Skin of body (tissue), 3 donors: ENCODE measurements at places on chromosomes 2 and 18.

DNA sequence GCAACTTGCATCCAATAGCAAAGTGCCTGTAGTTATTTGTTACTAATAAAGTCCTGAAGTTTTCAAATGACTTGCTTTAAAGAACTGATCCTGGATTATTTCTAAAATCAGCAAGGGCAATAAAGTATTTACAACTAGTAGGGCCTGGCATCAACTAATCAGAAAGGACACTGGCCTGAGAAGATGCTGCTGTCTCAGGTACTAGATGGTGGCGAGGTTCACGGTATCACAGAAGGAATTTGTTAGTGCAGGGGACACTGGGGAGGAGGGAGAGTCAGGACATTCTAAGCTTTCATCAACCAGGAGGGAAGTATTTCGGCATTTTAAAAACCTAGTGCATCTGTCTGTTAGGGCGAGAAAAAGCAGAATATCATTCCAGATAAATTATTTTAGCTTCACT is 440.2 kb upstream of the LYPD1 start:
- no peak for DNase-seq

- DNase-seq, result peak; percentile 71
These were observed 24.1 kb upstream of the CHRNA1 start for GRCh38 chr2:174788291-174788929.

DNA sequence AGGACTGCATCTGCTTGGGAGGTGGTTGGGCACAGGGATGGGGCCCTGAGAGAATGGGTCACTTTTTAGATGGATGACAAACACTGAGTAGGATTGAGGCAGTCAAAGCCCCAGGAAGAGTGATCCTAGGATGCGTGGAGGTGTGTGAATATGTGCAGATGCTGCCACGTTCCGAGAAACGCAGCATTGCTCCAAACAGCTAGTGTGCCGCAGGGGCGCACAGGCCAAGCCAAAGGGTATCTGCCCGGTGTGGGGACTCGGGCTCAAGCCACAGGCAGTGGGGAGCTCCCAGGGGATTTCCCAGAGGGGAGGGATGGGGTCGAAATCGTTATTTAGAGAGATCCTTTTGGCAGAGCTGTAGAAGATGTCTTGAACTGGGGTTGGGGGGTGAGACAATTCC is 274.1 kb downstream of the ALPK2 start:
- no peak for DNase-seq

DNA sequence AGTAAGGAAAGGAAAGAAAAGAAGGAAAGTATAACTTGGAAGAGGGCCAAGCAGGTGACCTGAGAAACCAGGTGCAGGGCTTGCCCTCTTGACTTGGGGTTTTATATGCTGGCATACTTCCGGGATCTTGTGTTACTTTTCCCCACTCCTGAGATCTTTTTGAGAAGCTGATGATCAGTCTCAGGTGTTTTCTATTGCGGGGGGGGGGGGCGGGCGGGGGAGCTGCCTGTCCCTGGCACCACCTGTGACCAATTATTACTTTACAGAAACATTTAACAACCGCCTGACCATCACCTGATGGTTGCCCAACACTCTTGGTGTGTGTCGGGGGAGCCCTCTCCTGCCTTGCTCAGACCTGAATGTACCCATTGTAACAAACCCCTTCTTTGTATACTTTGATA is 6.9 kb upstream of the CASP10 start:
- no peak for DNase-seq

DNA sequence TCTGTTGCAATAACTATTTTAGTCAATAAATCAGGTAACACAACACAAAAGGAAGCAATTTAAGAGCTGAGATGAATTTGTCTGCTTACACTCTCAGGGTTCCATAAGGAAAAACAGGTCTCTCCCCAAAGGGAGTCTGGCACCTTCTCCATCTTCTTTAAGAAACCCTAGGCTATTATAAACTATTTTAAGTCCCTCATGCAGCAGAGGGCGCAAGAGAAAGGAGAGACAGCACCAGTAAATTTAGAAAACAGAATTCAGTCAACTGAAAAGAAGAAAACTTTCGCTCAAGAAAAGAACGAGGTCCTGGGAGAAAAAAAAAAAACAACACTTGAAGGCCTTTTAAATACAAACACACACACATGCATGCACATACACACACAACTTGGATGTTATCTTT is 19.1 kb downstream of the SULT1C4 start:
- DNase-seq, result no peak

- DNase-seq, result no peak
These were observed 533.7 kb downstream of the TDRD15 start for GRCh38 chr2:21657445-21657844.

DNA sequence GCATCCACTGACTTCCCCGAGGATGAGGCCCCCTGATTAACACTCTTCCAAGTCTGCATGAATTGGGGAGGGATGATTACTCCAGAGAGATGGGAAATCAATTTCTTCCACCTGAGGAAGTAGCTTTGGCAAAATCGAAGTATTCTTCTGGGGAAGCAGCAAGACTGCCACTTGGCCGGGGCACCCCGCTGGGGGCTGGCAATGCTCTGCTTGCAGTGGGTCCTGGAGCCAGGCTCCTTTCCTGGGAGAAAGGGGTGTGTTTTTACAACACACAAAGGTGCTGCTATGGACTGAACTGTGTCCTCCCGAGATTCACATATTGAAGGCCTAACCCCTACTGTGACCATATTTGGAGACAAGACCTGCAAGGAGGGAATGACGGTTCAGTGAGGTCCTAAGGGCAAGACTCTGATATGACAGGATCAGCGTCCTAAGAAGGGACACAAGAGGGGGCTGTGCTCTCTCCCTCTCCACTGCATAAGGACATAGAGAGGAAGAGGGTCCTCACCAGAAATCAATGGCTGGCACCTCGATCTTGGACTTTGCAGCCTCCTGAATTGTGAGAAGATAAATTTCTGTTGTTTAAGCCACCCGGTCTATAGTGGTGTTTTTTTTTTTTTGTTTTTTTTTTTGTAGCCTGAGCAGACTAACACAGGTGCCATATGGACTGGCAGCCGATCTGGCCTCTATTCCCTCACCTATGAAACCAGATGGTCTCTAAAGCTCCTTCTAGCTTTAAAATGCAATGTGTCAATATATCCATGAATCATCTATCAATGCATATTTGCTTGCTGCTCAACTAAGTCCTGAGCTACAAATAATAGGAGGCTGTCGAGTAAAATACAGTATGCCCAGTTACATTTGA is 3.6 kb upstream of the SMARCAL1 start:
- DNase-seq, result no peak

GRCh38 chr2:1421731-1422130 is 8.5 kb downstream of the TPO start:
- no peak for DNase-seq
